ENCODE measurements at places on chromosomes 5 and 9.

DNA sequence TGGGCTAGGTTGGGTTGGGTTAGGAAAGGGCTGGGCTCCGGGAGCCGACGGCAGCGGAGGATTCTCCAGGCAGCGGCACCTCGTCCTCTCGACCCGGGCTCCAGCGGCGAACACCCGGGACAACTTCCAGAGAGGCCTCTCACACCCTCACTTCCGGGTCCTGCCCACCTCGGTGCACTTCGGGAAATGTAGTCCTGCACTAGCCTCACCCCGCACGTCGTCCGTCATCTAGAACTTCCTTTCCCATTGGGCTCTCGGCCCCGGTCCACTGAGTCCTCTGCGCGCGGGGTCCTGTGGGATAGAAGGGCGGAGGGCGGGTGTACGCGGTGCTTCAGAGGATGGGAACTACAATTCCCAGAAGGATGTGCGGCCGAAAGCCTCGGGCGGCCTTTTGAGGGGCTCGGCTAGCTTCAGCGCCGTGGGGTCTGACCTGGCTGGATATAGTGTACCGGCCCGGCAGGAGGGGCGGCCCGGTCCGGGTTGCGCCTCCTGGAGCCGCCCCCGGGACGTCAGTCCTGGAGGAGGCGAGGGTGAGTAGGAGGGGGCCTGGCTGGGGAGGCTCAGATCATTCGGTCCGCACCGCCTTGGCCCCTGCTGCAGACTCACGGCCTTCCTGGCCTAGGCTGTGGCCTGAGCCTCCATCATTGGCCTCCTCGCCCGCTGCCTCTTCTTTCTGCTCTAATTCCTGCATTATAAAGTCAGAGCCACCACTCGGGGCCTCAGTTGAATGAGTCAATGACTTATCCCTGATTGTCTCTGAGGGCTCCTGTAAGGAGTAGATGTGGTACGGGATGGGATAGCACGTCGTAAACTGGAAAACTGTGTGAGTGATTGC is at the start of the genes ERP44 and INVS:
TSS of gene ERP44 (minus strand) at position 114 of the 835 bp plus-strand sequence. CDS start 160 bp downstream, outside the sequence.
TSS of gene INVS (plus strand) at position 357 of the 835 bp plus-strand sequence. CDS start 5,279 bp downstream, outside the sequence.
- peak; percentile 95 for DNase-seq

DNA sequence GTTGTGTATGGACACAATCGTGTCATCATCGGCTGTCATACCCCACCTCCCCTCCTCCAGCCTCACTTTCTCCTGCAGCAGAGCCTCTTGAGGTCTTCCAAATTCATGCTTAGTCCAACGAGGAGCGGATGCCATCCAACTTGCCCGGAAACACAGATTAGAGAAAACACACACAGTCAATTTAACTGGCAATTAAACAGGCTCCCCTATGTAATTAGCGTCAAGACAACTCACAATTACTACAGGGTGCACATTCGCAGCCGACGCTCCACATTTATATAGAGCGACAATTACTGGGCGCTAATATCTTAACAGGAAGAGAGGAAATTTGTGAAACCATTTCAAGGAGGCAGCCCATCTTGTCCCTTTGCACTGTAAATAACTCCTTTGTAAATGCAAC is 86.0 kb upstream of the ZNF618 start:
- no peak for DNase-seq

GRCh38 chr5:122882831-122883230 is 37.4 kb downstream of the SNX24 start:
- no peak for DNase-seq

- DNase-seq: no peak
Observed at GRCh38 chr5:40823459-40823858, 11.6 kb downstream of the RPL37 start.

GRCh38 chr9:117091529-117091928 is 323.3 kb downstream of the ASTN2 start:
- no peak for DNase-seq

- no peak for DNase-seq
Observed at GRCh38 chr5:125484742-125485641, 738.6 kb upstream of the ZNF608 start.

Data from endothelial cell (in vitro differentiated cells).